ENCODE measurements at places on chromosomes 2 and 18. TPM values are rescaled to one million over a fixed set of nuclear protein-coding genes. Genes with fewer than 3 reads are reported as not detected.

The SKOR2 gene
- not detected for total RNA-seq

The PDE11A gene
- not detected for total RNA-seq

The HOXD10 gene
- total RNA-seq, result not detected

The SERPINB4 gene
- total RNA-seq, result not detected

The CNTNAP5 gene
- total RNA-seq, result not detected

The FSHR gene
- total RNA-seq, result not detected

The LONRF2 gene
- total RNA-seq, result not detected

The CDH7 gene
- not detected for total RNA-seq

DNA sequence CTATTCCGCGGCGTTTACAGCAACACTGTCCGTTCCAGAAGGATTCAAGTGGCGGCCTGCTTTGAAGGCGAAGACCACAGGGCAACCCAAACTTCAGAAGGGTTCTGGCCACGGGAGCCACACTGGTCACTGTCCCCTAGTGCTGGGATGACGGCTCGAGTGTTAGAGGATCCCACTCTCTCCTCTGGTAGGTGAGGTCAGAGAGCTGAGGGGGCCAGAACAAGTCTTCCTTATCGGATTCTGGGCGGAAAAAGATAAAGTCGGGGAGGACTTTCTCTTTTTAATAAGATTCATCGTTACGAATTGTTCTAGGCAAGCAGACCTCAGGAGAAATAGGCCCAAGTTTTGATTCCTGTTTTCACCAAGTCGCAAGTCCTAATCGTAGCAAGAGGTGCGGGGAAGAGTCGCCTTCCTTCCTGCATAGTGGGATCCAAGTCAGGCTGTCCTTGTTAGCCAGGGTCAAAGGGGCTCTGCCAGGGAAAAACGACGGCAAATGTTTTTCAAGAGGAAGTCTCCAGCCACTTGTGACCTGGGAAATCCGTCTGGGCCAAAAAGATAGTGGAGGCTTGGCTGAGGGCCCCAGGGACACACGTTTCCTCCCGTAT, 864 bp upstream of the MYL12A start:
- DNase-seq, result no peak

DNA sequence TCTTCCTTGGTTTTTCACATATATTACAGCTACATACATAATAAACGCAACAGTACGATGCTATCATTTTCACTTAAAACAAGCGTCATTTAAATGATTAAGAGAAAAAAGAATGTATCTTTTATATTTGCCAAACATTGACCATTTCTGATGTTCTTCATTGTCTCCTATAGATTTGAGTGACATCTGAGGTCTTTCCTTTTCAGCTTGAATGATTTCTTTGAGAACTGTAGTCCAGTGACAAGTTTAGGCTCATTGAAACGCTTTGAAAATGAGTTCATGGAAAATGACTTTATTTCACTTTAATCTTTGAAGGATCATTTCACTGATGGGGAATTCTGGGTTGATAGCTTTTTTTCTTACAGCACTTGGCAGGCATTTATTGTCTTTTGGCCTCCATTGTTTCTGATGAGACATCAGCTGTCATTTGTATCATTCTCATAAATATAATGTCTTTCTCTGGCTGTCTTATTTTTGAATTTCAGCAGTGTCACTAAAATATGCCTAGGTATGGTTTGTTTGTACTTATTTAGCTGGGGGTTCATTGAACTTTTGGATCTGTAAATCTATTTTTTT, 10.9 kb downstream of the TGIF1 start:
- no peak for DNase-seq

GRCh38 chr2:7612969-7613368, 695.8 kb downstream of the RNF144A start:
- DNase-seq, result no peak

GRCh38 chr2:24720310-24720709, 72.9 kb downstream of the PTRHD1 start:
- DNase-seq, result no peak

DNA sequence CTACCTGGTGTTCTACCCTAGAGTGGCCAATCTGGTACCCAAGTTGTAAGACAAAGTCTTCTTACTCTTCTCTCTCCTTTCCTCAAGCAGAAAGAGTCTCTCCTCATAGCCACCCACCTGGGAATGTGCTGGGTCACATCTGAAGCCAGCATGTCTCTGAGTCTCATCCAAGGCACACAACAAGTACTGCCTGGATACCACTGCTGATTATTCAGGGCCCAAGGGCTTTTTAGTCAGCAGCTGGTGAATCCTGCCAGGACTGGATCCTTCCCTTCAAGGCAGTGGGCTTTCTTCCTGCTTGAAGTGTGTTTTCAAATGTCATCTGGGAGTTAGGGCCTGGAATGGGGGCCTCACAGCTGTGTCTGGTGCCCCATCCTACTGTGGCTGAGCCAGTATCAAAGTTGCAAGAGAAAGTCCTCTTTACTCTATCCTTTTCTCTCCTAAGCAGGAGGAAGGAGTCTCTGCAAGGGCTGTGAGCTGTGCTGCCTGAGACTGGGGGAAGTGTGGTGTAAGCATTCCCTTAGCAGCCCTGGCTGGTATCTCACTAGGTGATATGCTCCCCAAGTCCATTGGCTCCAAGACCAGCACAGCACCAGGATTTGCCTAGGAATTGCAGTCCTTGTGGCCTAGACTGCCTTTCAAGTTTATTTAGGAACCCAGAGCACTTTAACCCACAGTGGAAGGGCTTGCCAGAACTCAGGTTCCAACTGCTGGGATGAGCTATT, 27.2 kb downstream of the OXER1 start:
- DNase-seq, result no peak

DNA sequence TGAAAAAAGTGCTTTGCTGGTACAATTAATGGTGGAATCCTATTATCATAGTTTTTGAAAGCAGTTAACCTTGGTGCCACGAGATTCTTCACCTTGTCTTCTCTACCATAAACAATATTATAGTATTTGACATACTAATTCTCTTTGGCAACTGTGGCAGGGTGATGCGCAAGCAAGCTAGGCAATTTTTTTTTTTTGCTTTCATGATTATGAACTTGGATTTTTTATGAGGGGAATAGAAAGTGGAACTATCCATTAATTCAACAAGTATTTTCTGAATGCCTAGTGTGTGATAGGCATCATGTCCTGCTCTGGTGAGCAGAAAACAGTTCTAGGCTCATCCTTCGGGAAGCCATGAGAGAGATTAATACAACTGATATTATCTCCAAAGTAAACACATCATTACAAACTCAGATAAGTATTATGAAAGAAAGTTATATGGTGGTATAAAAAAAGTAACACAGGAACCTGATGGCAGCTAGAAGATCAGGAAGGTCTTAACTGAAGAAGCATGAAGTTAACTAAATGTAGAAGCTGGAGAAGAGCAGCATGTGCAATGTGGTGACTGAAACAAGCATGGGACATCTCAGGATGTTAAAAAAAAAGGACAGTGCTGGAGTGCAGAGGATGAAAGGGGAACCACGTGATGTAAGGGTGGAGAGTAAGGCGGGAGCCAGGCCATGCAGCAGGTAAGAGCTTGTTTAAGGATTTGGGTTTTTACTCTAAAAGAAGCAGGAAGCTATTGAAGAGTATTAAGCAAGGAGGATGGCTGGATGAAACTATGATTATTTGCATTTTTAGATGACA, 113.7 kb downstream of the ZEB2 start:
- DNase-seq, result no peak

DNA sequence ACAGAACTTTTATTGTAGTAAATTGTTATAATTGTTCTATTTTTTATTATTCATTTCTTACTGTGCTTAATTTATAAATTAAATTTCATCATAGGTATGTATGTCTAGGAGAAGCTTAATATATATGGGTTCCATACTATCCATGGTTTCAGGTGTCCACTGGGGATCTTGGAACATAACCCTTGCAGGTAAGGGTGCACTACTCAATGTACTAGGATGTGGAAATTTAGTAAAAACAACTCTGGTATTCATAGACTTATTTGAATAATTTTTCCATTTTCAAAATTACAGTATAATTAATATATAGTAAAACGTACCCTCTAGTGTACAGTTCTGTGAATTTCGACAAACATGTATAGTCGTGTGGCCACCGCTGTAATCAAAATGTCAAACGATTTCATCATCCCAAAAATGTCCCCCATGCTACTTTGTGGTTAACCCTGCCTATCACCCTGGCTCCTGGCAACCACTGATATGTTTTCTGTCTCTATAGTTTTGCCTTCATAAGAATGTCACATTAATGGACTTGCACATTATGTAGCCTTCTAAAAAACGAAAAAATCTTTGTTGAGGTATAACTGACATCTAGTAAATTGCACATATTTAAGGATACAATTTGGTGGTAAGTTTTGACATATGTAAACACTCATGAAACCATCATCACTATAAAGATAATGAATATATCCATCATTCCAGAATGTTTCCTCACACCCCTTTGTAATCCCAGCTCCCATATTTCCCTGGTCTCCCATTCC, 45.7 kb downstream of the ARL5A start:
- DNase-seq, result no peak
